IMR-90 (cell line): ENCODE measurements at places on chromosomes 7 and 10. TPM values are rescaled to one million over a fixed set of nuclear protein-coding genes. Genes with fewer than 3 reads are reported as not detected.
A peak's percentile ranks its signal among the peaks of the same experiment; 100 is the strongest.

C10orf90 gene
- 0.05 TPM in 1 of 2 replicates, not detected in the other for polyA plus RNA-seq

FOXI2 gene
- not detected in 2 replicates for polyA plus RNA-seq

OR6B1 gene
- polyA plus RNA-seq: not detected in 2 replicates

PRTFDC1 gene
- polyA plus RNA-seq: 11.9 and 12.3 TPM in 2 replicates

BAG3 gene
- polyA plus RNA-seq: 38.4 and 42.5 TPM in 2 replicates

OR2A5 gene
- polyA plus RNA-seq: not detected in 2 replicates

LIPK gene
- polyA plus RNA-seq: not detected in 2 replicates

SEC24C gene
- 84.2 and 88.9 TPM in 2 replicates for polyA plus RNA-seq

CNNM1 gene
- 0.32 and 0.39 TPM in 2 replicates for polyA plus RNA-seq

PNLIPRP2 gene
- not detected in 2 replicates for polyA plus RNA-seq

DNA sequence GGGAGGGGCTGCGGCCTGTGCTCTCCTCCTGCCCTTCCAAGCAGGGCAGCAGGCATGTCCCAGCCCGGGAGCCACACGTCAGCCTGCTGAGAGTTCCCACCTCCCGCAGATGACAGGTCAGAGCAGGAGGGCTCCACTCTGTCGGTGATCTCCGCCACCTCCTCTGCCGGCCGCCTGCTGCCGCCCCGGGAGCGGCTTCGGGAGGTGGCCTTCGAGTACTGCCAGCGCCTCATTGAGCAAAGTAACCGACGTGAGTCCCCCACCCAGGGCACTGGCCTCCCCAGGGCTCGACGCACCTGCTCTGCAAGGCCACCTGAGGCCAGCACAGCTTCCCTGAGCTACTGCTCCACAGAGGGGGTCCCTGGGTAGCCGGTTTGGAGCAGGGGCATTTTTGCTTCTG is 9.4 kb downstream of the AP5Z1 start:
- no peak for DNase-seq

- no peak for DNase-seq
These were observed 4.2 kb downstream of the VSTM2A start for GRCh38 chr7:54546081-54546985.

GRCh38 chr10:3780771-3781467 is 4.1 kb downstream of the KLF6 start:
- peak; percentile 14 for DNase-seq

DNA sequence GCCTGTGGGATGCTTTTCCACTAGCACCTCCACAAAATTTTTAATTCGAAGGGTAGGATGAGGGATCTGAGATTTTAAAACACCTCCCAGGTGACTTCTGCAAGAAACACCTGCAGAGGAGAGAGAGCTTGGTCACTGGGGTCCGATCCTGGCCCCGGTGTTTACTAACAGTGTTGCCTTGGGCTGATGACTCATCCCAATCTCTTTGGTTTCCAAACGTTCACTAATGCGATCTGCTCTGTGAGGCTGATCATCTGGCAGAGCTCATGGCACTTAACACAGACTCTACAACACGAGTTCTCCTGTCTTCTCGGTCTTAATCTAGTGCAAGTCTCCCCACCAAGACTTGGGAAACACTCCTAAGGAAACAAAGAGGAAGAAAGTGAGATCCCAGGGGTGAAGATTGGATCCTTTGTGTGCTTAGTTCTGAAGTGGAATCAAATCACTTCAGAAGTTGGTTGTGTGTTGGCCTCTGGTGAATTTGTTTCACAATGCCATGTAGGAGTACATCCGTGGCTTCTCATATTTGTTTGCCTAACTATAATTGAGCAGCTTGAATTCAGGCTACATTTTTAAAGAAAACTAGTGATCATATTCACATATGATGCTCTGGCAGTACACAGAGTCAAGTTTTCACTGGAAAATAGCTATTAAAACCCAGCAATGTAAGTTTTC is 407.9 kb downstream of the NRG3 start:
- DNase-seq: no peak

DNA sequence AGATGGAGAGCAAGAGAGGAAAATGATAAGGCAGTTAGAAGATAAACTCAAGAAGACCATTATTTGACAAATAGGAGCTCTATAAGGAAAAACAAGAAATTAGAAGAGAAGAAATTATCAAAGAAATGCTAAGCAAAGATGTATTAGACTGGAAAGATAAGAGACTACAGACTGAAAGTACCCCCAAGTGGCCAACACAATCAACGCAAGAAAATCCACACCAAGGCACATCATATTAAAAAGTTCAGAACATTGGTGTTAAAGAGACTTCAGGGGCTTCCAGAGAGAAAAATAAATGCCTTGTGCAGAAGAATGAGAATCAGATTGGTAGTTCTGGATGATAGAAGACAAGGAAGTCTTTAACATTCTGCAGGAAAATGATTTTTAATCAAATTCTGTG is 46.0 kb downstream of the SH2D4B start:
- DNase-seq: no peak

DNA sequence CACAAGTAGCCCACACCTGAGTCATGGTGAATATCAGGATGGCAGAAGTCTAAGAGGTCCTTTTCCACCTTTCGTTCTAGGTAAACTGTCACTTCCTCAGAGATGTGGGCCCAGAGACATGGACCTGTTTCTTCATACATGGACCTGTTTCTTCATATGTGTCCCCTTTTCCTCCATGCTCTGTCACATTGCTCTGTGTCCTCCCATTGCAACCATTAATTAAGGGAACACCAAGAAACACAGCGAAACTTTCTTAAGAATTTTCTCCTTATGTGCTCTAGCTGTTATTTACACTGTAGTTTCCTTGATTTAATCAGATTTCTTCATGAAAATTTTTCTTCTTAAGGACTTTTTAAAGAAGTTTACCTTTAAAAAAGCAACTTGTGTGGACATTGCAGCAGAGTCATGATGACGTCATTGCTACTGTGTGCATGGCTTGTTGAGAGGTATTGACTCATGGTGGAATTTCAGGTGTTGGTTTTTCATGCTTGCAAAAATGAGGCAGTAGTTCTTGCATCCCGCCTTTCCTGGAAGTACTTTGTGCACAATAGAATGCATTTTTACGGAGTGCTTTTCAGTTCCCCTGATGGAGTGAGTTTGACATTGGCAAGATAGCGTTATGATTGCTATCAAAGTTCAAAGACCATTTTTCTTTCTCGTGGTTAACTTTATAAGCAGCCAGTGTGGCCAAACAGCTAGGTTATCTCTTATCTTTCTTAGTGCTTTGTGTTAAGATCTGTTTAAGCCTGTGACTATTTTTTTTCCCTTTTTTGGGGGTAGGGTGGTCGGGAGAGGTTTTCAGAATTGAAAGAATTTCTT is 37.7 kb downstream of the CFAP58 start:
- peak; percentile 3 for DNase-seq

DNA sequence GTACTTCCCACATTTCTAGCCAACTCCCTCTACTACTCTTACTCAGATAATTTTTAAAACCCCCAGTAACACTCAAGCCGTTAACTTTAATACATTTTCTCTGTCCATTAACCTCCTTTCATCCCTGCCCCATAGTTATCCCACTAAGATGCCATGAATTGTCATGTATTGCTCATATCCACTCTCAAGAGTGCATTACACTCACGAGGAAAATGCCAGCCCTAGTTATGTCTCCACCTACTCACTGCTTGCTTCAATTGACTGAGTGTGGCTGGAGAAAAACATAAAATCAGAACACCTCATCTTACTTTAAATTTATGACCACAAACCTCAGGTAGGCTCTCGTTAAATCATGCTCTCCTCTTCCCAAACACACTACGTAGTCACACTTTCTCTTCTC is 324.1 kb upstream of the NPSR1 start:
- no peak for DNase-seq

DNA sequence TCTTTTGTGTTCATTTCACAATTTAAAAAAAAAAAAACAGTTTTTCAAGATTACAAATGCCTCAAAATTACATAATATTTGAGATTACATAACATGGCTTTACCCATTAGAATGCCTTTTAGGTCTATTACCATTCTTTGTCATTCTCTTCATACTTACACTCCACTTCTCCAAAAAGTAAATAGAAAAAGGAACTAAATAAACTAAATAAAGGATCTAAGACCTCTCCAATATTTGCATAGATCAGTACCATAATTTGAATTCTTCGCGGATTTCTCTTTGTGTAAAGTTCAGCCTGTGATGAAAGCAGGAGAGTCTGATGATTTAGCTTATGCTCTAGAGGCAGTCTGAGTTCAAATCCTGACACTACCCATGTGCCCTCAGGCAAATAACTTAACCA is 56.4 kb upstream of the C1GALT1 start:
- no peak for DNase-seq

DNA sequence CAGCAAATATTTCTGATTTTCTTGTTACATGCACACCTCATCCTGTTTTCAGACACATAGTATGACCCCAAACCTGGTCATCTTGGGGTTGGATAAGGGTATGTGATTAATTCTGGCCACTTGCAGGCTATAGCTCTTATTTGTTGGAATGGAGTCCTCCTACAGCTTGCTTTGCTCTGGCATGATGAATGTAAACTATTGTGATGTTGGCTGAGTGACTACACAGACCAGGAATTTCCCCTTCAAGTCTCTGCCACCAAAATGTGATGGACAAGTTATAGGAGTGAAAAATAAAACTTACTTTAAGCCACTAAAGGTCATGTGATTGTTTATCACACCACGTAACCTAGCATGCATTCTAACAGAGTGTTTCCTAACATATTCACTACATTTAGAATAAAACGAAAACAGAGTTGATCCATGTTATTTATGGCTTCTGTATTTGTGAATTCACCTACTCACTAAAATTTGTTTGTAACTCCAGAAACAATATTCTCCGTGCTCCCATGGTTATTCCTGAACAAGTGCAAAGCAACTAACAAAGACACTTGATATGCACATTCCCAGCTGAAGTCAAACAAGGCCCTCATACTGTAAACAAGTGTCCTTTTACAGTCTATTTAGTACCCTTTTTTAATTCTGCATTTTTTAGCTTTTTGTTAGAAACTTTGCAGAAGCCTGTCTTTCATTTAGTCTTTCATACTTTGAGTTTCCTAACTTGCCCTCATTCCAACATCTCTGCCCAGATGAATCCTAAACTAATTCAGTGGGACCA is 599.2 kb upstream of the PCDH15 start:
- no peak for DNase-seq

- no peak for DNase-seq
These were observed 11.8 kb downstream of the CAMK2B start for GRCh38 chr7:44313621-44314031.

DNA sequence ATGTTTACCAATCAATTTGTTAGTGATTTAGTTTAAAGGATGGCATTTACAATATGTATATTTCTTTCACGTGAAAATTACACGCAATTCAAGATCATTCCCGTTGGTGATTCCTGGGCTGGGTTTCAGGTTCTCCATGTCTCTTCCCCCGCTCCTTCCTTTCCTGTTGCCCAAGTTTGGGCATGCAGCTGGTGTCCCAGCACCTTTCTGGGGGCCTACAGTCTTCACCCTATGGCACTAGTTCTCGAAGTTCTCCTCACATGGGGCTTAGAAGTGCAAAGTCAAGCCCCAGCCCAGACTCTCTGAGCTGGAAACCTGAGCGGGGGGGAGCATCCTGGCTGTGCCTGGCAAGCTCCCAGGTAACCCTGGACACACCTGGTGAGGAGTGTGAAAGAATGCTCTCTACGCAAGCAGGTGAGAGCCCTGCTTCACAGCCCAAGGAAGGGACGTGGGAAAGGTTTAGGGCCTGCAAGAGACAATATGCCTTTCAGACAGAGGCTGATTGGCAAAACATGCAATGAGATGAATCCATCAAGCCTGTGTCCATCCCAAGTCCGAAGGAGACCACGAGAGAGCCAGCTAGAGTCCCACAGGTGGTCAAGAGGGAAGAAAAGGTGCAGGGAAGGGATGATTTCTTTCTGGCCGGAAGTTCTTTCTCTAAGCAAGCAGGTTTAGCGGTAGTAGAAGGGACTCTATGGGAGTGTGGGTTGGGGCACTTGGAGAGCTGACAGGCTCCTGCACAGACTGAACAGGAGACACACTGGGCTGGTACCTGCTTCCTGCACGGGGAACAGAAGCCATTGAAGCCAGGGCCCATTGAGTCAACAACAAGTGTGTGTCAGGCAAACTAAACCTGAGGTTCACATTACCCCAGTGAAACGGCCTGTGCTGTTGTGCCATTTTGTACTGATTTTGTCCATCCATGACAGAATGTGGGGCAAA is 131.1 kb downstream of the ADARB2 start:
- no peak for DNase-seq

- DNase-seq: no peak
These were observed 52.1 kb downstream of the ADRB1 start for GRCh38 chr10:114095559-114096337.

GRCh38 chr10:24360282-24361127 is 151.6 kb downstream of the KIAA1217 start:
- peak; percentile 73 for DNase-seq

DNA sequence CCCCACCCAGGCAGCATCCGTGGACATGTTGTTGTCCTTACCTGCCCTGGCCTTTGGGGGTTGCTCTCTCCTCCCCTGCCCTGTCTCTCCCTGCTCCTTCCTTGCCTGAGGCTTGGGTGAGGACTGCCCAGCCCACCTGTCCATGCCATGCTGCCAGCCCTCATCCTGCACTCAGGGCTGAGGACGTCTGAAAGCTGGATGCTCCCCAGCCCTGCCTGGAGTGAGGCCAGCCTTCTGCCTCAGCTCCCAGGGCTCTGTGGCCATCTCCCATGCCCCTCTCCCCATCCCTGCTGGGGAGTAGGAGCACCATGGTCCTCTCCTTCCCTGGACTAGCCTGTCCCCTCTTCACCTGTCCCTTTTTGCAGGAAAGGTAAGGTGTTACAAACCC is 68.4 kb downstream of the RAMP3 start:
- DNase-seq: no peak

DNA sequence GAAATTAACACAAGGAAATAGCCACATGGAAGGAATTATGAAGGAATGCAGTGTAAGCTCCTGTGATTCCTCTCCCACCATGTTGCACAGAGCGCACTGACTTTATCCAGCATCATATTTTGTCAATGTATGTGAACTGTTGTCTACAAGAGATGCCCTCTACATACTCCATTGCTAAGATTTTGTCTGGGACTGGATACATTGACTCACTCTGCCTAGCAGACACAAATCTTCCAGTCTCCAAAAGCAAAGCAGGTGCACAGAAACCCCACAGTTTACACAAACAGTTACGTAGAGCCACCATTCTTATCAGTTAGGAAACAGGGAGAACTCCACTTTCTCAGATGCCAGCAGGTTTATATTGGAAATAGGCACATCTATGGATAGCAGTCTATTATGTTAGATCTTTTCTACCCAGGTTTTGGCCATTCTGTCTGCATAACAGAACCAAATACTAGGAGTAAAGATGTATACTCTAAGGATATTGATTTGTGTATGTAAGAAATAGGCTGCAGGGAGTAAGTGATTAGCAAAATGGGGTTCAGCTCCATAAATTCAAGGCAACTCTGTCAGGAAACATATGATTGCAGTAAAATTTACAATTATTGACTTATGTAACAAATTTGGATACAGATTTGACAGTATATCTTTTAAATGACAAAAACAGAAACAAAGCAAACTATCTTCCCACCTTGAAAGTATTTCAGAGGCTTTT is 1.5 kb downstream of the AKR1C2 start:
- DNase-seq: no peak
